Fibroblast of mammary gland (primary cell): ENCODE measurements at places on chromosomes 12 and 14.

DNA sequence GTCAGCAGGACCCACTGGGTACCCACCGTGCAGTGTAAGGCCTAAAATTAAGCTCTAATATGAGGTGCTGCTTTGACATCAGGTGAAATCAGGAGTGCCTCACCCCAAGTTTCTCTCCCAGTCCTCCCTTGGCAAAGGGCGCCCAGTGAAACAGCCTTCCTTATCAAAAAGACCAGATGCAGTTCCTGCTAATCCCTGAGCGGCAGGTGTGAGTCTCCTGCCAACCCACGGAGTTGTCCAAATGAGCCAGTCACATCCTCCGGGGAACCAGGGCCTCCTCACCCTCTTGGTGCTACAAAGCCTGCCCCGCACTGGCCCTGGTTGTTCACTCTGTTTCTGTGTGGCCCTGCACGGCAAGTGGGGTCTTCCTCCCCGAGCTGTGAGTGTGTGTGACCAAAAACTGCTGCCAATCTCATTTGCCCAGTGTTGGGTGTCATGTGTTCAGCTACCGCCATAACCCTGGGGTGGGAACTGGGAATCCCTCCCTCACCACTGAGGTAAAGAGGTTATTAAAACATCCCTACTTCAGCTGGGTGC lies 20.2 kb upstream of the P2RX4 start:
- DNase-seq = no peak

GRCh38 chr14:51290132-51290531 lies 50.1 kb downstream of the TMX1 start:
- no peak for DNase-seq

DNA sequence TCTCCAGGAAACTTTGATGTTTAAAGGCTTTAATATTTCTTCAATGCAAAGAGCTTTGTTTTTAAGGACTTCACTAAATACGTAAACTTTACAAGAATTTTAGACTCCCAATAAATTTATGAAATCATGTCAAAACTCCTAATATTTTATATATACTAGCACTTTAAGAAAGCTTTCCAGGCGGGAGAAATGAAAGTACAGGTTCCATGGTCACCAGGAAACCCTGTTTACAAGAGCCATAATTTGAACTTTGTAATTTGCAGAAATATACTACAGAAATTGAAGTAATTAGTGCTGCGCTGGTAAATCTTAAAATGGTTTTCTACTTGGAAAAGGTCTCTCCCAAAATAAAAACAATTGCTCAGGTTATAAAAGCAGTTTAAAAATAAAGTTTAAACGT lies 8.8 kb downstream of the CCDC92 start:
- DNase-seq = no peak

DNA sequence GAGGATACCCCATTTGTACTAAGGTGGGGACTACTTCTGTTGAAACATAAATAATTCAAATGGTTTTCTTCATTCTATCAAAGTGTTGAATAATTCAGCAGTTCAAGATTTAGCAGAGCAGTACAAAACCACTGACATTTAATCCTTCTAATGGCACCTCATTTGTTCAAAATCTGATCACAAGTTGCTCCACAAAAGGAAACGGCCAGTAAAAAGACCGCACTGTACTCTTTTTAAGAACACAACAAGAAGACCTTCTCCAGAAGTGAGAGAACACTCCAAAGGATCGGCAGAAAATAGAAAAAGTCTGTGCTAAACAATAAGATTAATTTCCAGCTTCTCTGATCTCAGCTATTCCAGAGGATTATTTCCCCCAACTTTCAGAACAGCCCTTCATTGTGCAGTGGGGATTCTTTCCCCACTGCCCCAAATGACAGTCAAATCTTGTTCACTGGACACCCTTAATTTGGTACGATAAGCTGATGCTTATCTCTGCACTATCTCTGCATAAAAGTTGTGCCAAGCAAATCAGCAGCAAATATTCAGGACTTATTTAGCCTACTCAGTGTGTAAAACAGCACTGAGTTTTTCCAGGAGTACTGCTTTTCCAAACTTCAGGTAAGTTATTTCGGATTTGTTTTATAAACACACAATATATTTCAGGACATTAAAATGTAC lies 5.2 kb downstream of the MPHOSPH9 start:
- DNase-seq = no peak

GRCh38 chr12:78938341-78939084 lies 73.9 kb downstream of the SYT1 start:
- DNase-seq = no peak

DNA sequence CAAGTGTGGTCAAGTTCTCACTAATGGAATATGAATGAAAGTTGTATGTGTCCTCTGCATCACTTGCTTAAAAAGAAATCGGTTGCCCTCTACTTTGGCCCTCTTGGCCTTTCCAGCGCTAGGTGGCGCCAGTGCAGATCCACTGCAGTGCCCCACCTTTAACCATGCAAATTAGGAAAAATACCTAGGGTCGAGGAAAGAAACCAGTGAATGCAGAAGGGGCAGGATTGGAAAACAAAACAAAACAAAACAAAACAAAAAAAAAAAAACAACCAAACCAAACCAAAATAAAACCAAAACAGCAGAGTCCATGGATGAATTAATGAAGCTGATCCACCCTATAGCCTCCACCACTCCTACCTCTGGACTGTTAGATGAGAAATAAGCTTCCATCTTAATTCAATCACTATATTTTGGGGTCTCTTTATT lies 12.9 kb upstream of the NEMF start:
- peak; percentile 70 for DNase-seq

DNA sequence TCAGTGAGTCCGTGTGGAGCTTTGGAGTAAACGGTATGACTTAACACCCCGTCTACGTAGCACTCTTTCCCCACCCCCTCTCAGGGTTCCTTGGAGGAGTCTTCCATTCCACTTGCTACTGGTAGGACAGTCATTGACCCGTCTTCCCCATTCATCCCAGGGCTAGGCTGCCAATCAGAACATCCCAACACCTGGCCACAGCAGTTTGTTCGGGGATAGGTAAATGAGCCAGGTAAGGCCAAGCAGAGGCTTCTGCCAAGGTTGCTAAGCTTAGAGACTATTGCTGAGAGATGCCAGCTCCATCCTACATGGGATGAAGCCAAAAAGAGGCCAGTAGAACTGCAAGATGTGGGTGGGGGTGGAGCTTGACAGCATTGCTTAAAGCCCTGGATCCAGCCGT lies 130.8 kb downstream of the BCL11B start:
- DNase-seq = no peak

DNA sequence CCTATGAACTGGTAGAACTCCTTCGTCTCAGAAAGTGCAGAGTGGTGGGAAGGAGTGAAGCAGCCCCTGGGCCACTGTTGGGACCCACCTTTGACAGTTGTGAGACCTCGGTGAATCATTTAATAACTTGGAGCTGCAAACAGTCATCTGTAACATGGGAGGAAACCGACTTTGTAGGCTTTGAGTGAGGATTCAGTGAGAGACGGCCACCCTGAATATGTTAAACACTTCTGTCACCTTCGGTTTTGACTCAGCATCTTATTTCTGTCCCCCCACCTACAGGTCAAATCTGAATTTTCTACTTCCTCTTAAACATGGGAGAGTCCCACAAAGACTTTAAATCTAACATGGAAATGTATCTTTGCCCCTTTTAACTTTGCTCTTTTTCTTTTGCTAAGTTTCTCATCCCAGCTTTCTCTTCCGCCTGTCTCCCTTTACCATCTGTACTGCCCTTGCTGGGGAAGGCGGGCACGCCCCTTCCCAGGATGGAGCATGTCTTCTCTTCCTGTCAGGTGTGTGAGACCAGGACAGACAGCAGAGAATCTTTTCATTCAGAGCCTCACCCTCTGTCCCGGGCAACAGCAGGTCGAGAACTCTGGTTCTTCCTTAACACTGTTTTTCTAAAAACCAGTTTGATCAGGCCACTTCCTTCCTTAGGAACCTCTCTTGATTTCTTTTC lies 37.1 kb downstream of the ZC3H14 start:
- no peak for DNase-seq

DNA sequence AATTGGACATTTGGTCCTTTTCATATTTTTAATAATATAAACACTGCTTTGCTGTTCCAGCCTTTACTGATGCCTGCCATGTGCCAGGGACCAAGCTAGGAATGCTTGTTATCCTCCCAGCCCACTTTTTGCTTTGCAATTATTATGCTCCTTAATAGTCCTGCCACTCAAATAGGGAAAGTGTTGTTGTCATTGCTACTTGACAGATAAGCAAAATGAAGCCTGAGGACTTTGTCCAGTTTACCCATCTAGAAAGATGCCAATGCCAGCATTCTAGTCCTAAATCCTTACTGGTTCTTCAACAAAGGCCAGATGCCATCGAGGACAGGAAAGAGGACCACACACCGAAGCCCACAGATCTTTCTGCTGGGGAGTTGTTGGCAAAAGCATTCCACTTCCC lies 246.5 kb downstream of the EMP1 start:
- no peak for DNase-seq

GRCh38 chr12:94276725-94277124 lies 128.3 kb downstream of the PLXNC1 start:
- DNase-seq = peak; percentile 25

GRCh38 chr12:85280165-85280983 lies at the start of gene ALX1:
Gene ALX1 (plus strand): TSS chr12:85280220. CDS start chr12:85280262, 42 bp downstream.
- DNase-seq = peak; percentile 14

GRCh38 chr14:65348137-65348536 lies 64.4 kb upstream of the FUT8 start:
- DNase-seq = peak; percentile 42

- peak; percentile 28 for DNase-seq
Measured at GRCh38 chr14:54776361-54777001, 126.1 kb downstream of the GCH1 start.

DNA sequence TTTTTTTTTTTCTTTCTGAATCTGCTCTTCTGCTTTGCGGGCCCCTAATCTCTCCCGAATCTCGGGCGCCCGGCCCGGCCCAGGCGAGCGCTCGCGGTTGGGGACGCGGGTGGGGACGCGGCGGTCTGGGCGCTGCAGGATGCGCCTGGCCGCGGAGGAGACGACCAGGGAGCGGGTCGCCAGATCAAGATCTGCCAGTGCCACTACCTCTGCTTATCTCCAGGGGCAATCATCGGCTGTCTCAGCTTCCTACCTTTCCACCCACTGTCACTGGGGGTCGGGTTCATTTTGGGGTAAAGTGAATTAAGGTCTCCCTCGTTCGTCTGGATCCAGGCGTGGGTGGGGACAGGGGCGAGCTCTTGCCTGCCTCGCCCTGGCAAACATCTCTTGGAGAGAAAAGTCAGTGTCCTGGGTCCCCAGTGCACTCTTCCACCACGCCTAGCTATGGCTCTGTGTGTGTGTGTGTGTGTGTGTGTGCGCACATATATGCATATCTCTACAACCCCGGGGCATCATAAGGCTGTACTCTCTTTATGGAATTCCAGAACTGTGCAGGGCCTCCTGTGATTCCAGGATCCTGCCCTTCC lies 422.3 kb downstream of the VRK1 start:
- DNase-seq = no peak

DNA sequence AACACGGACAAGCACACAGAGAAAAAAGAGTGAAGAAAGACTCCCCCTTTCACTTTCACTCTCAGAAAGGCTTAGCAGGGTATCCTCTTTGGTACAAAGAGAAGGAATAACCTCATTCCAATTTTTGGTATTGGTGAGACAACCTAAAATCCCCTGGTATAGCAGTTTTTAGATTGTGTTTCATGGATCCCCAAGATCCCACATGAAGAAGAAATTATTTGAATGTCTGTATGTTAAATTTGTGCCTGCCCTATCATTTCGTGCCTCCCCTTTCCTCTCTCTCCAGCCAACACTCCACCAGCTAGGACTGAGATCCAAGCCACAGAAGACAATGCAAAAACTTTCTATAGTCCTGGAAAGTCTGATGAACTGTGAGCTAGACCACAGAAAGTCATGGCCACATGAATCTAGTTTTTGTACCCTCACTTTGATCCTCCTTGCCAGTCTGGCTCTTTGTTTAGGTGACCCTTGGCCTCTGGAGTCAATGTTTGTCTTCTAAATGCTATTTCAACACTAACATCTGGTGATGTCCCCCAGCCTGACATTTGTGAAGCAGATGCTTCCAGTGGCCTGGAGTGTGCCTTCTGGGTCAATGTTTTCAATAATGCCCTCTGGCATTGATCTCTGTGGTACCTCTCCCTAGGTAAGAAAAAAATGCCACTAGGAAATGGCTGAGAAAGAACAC lies 181.9 kb upstream of the BMP4 start:
- DNase-seq = no peak

DNA sequence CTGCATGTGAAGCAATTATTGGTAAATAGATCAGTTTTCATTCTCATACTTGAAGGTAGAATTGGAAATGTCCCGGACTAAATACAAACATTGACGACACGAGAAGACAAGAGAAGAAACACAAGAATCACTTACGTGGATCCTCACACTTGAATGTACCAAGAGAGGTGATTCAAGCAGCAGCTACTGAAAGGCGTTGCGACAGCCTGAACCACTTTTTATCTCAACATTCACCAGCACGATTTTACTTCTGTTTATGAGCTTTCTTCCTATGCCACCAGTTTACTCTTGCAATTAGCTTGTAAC lies 3.6 kb upstream of the FZD10 start:
- no peak for DNase-seq

DNA sequence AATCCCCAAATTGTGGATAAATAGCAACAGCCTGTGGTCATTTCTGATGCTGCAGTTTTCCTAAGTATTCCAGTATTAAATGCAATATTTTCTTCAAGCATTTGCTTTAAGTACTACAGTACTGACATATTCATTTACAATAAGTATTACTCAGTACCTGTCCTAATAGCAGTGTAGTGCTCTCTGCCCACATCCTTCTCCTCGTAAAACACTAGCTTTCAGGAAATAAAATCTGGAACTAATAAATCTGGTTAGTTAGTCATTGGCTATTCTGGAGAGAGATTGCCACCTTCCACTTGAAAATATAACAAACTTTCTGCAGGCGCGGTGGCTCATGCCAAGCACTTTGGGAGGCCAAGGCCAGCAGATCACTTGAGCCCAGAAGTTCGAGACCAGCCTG lies 441.5 kb downstream of the PRKD1 start:
- DNase-seq = peak; percentile 56

DNA sequence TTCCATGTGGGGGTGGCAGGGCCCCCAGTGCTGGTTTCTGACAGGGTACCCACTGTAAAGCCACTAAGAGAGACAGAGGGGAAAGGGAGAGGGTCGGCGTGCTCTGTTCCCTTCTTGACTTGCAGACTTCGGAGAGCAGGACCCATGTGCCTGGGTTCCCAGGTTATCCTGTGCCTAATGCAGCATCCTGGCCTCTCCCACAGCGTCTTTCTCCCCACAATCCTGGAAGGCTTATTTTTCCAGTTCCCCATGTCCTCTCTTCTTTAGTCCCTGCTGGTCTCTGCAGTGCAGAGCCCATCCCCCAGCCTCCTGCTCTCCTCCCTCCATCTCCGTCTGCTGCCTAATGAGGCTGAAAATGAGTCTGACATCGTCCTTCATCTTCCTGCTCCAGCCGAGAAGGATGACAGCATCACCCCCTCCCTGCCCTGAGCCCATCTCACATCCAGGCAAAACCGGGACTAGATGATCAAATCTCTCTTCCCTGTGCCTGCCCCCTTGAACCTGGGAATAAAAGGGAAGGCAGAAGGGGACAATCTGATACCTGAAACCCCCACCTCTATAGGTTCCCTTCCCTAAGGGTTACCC lies 15.1 kb downstream of the CALCOCO1 start:
- no peak for DNase-seq

- peak; percentile 64 for DNase-seq
Measured at GRCh38 chr14:55458800-55459515, 18.5 kb upstream of the TBPL2 start.
